ENCODE measurements at places on chromosomes 16 and 17. TPM values are rescaled to one million over a fixed set of nuclear protein-coding genes. Genes with fewer than 3 reads are reported as not detected.

The MYL11 gene
- 2.0 TPM for total RNA-seq

The CACNG4 gene
- not detected for total RNA-seq

DNA sequence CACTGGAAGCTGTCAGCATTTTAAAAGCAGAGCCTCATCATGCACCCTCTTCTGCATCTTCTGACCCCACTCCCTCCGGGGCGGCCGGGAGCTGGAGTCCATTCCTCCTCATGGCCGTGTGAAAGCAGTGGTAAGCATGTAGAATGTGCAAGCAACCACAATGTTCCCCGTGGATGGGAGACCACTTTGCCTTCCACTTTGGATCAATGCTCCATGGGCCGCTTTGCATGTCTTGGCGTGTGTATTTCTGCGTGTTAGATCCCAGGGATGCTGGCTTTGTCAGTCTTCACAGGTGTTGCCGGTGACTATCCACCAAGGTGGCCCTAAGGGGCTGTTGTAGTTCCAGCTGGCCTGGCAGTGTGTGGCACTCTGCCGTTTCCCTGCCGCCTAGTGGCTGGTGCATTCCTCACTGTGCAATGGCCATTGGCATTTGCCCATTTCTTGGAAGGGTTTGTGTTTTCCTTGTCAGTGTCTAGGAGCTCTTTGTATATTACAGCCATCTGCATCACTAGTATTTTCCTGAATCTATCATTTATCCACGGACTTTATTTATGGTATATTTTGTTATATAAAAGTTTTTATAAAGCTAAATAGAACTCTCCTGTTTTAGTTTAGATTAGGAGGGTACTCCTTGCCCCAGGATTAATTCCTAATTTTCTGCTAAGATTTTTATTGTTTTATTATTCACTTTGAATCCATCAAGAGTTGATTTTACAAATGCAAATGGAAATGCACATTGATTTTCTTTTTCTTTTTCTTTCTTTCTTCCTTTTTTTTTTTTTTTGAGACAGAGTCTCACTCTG lies 5.8 kb upstream of the ALDH3A1 start:
- H3K27me3 ChIP-seq, result peaks cover 19% of the 10 kb centered on the region
- peaks cover 41% of the 10 kb centered on the region for H3K4me1 ChIP-seq
- no peak overlapping the region for H3K27ac ChIP-seq
- no peaks in the 10 kb centered on the region for H3K36me3 ChIP-seq
- no peak overlapping the region for H3K4me3 ChIP-seq

The UTS2R gene
- total RNA-seq, result 0.46 TPM

All from activated T-cell treated with anti-CD3 and anti-CD28 coated beads, Interleukin-2, amount 50 U/mL, for 72 hours (primary cell).